ENCODE measurements at places on chromosomes 1 and 21. TPM values are rescaled to one million over a fixed set of nuclear protein-coding genes. Genes with fewer than 3 reads are reported as not detected.

GRCh38 chr1:201712387-201713085 is 116.4 kb upstream of the IPO9 start:
- H3K4me3 ChIP-seq, result no peak overlapping the region
- DNase-seq, result no peak
- H3K27me3 ChIP-seq, result no peaks in the 10 kb centered on the region
- H3K27ac ChIP-seq, result no peak overlapping the region
- H3K4me1 ChIP-seq, result peaks cover 62% of the 10 kb centered on the region
- peaks cover 48% of the 10 kb centered on the region for H3K36me3 ChIP-seq

- no peaks in the 10 kb centered on the region for H3K27me3 ChIP-seq
- no peak overlapping the region for H3K27ac ChIP-seq
- no peak overlapping the region for H3K4me3 ChIP-seq
- DNase-seq, result no peak
Observed at GRCh38 chr1:173666646-173667045, 3.0 kb downstream of the ANKRD45 start.

GRCh38 chr1:204240233-204240632 is 26.4 kb upstream of the GOLT1A start:
- no peak overlapping the region for H3K4me3 ChIP-seq
- H3K36me3 ChIP-seq, result peaks cover 28% of the 10 kb centered on the region
- no peak for DNase-seq
- H3K4me1 ChIP-seq, result no peaks in the 10 kb centered on the region

DNA sequence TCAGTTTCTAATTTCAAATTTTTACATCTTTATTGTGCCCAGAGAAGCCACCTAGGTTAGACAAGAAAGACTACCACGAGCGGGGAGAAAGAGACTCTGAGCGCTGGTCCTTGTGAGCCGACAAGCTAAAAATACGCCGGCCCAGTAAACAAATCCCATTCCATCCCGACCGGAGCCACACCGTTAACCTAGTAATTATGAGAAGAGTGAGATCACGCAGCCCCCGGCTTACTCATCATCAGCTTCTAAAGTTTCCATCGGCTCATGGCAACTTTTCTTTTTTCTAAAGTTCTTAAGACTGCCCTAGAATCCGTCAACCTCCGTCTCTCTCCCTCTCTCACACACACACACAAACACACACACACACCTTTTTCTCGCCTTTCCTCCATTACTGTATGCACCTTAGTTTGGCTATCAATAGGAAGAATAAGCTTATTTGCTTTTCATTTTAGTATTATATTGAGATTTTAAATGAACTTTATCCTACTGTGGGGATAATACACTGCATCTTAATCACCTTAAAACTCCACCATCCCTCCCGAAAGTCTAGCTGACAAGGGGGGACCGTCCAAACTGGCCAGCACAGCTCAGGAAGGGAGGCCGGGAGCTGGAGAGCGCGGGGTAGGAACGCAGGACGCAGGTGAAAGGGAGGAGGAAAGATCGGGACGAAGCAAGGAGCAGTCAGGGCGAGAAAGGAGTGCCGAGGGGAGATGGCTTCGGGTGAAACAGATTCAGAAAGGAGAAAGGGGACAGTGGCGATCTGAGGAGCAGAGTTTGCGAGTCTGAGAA is 728 bp downstream of the OTUD7B start:
- H3K27ac ChIP-seq, result peak overlapping the region; percentile 96
- no peaks in the 10 kb centered on the region for H3K27me3 ChIP-seq
- H3K36me3 ChIP-seq, result no peaks in the 10 kb centered on the region
- peak overlapping the region; percentile 87 for H3K4me3 ChIP-seq

- peak; percentile 63 for DNase-seq
- no peaks in the 10 kb centered on the region for H3K36me3 ChIP-seq
- no peak overlapping the region for H3K4me3 ChIP-seq
- no peaks in the 10 kb centered on the region for H3K27me3 ChIP-seq
- H3K27ac ChIP-seq, result no peak overlapping the region
Observed at GRCh38 chr1:98453066-98453465, 208.5 kb upstream of the SNX7 start.

- H3K4me1 ChIP-seq, result no peaks in the 10 kb centered on the region
- DNase-seq, result no peak
- no peaks in the 10 kb centered on the region for H3K27me3 ChIP-seq
- no peaks in the 10 kb centered on the region for H3K36me3 ChIP-seq
- no peak overlapping the region for H3K27ac ChIP-seq
Observed at GRCh38 chr1:217240656-217241055, 390.2 kb downstream of the GPATCH2 start.

Gene MIER1
- total RNA-seq, result 33.1 TPM
